HTR-8/SVneo (cell line): ENCODE measurements at places on chromosomes 12 and 14.

- no peak for DNase-seq
Observed at GRCh38 chr14:68632054-68632895, 160.6 kb downstream of the ZFP36L1 start.

DNA sequence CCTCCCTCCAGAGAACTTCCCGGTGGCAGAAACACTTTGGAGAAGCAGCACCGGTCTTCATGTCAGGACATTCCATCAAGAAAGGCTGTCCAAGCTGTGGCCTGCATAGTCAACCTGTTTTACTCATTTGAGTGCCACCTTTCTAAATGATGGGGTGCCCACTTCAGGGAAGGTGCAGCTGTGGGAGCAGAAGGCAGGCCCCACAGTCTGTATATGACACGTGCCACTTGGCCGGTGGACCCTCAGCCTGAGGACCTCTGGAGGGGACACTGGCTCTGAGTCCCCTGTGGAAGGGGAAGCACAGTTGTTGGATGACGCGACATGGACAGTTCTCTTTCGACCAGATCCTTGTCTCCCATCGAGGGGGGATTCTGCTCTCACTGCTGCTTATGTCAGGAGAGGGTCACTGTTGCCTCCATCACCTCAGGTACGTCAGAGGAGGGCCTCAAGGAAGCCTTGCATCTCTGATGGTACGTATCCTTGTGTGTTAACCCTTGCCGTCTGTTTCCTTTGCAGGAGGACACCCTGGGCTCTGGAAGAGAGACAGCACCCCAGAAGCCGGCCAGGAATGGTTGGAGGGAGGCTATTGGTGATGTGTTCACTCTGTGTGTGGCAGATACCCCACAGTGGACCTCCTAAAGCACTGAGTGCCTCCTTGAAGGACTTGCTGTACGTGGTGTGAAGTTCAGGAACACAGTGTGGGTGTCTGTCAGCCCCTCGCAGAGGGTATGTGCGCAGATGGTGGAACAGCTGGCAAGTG, 132.1 kb upstream of the RTL1 start:
- DNase-seq: no peak

DNA sequence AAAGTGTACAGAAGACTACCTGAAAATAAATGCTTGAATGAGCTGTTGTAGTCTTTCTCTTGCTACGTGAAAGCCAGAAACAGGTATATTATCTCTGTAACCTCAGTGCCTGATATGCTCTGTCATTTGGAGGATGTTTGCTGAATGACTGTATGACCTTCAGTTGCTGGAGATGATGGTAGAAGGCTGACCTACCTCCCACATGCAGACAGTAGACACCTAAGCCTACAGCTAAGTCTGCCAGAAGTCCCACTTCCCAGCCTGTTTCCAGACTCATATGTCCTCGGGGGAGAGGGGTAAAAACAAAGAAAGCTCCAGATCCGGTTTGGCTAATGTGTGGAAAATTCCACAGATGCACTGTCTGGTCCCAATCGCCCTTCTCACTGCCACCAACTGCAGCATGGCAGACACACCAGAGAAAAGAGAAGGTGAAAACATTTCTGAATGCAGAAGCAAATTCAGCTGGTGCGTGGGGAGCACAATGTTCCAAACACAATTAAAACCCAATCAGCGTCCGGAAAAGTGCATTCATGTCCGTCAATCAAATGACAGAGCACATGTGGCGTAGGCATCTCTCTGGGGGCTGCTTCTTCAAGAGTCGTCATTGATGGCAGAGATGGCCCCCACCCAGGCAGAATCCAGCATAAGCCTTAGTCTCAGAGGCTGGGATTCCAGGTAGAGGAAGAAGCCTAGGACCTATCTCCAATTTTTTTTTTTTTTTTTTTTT, 76.3 kb upstream of the TBX3 start:
- no peak for DNase-seq

DNA sequence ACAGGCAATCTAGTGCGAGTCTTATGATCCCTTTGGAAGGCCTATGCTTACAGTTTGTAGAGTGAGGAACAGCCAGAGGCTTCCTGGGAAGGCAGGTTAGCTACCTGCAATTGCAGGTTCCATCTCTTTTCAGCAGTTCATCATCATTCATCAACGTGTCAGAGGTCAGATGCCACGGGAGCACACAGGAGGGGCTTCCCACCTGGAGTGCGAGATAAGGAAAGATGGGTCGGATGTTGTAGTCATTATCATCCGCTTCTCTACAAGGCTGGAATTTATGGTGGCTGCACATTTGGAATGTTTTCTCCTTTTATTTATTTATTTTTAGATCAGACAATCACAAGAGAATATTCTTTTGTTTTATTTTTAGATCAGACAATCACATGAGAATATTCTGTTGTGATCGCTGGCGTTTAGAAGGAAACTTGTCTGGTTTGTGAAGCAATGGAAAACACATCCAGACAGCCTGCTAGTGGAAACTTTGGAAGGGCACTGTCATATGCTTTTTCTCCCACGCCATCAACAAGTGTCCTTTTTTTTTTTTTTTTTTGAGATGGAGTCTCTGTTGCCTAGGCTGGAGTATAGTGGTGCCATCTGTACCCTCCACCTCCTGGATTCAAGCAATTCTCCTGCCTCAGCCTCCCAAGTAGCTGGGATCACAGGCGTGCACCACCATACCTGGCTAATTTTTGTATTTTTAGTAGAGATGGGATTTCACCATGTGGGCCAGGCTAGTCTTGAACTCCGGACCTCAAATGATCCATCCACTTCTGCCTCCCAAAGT, 1.9 kb upstream of the BICD1 start:
- DNase-seq: no peak

GRCh38 chr12:103558879-103559278, 28.2 kb upstream of the STAB2 start:
- DNase-seq: no peak

DNA sequence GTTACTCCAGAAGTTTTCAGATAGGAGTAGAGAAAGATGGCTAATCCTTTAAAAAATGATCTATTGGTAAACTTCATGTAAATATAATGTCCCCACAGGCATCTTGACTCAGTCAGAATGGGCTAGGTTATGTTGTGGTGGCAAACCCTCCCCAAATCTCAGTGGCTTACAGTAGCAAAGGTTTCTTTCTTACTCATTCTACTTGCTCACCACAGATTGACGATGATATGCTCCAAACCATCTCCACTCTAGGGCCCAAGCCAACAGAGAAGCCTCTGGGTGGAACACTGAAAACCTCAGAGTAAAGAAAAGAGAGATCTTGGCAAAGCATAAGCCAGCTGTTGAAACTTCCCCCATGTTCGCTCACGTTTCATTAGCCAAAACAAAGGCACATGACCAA, 146.4 kb downstream of the EMP1 start:
- DNase-seq: no peak

DNA sequence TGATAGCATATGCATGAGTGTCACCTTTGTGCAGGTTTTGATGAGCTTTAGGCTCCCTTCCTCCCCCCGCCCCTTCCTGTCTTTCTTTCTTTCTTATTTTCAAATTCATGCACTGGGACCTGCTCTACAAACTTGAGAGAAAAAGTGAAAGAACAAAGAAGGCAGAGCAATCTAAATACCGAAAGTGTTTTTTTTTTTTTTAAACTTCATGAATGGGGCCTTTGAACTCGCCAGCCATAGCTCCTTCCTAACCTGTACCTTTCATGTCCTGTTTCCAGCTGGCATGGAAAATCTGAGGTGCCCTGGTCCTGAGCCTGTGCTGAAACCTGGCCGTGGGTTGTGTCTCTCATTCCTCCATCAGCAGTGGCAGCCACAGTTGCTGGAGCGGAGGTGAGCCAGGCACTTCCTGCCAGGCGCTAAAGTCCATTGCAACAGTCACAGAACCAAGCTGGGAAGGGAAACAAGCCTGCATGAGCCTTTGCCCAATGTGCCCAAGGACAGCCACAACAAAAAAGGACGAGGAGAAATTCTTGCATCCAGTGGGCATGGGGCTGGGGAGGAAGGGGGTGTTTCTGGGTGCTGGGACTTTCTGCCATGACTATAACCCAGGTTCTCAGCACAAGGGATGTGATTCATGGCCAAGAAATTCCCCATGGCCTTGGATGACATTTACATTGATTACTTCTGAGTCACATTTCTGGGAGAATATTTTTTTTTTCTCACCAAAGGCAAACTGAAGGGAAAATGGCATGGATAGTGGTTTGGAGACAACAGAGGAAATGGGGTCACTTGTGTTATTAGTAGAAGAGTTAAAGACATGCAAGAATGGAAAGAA, 102.7 kb downstream of the TMEM30B start:
- DNase-seq: peak; percentile 99

DNA sequence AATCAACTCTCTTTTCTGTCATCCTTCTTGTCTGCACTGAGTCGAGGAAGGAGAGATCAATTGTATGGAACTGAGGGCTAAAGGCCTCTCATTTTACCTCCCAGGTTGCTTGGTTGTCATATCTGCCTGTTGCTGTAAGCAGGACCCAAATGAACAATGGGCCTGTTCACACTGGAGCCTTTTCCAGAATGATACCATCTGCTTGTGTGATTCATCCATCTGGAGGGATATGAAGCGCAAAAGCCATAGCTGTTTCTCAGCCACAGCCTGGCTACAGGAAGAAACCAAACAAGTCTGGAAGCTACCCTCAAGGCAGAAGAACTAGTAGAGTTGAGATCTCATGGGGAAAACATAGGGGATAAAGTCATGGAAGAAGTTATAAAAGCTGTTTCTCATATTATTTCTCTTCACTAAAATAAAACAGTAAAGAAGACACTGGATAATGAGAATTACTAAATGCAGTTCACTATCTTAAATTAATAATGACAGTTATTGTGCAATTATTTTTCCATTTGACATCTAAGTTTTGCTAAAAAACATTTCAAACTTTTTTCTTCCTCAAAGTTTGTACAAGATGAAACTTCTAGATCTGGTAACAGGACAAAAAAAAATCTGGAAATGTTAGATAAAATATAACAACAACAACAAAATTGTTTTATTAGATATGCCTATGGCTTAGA, 106.3 kb downstream of the SPTSSA start:
- DNase-seq: no peak

DNA sequence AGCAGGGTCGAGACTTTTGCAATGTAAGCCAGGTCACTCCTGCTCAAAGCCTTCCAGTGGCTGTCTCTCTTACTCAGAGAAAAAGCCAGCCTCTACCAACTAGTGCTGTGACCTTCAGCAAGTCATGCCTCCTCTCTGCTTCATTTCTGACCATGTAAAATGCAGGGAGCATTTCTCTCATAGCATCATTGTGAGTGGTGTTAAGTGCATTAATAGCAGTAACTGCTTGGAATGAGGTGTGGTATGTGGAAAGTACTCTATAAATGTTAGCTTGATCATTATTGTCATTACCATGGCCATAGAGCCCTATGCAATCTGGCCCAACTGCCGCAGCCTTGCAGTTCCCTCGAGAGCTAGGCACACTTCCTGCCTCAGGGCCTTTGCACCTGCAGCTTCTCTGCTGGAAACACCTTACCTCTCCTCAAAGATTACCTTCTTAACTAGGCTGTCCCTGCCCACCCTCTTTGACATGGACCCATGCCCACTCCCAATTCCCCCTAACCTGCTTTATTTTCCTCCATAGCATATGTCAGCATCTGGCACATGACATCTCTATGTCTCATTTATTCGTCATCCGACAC, 10.9 kb downstream of the PLEKHD1 start:
- no peak for DNase-seq

GRCh38 chr14:58914279-58914855, 274.1 kb upstream of the DAAM1 start:
- no peak for DNase-seq

DNA sequence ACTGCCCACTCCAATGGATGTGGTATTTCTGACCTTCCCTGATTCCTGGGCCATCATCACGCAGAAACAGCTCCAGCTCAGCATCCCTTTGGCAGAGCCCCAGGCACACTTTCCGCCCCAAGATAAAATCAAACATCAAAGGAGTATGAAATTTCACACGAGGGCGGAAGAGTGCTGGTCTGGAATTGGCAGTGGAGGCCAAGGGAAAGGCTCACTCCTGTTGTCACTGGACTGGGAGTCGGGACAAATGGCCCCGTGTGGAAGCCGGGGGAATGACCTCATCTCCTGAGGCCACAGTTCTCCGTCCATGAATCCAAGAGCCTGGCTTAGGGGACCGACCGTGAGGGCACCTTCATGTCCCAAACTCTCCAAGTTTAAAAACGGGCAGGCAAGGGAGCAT, 40.9 kb downstream of the FZD10 start:
- no peak for DNase-seq

DNA sequence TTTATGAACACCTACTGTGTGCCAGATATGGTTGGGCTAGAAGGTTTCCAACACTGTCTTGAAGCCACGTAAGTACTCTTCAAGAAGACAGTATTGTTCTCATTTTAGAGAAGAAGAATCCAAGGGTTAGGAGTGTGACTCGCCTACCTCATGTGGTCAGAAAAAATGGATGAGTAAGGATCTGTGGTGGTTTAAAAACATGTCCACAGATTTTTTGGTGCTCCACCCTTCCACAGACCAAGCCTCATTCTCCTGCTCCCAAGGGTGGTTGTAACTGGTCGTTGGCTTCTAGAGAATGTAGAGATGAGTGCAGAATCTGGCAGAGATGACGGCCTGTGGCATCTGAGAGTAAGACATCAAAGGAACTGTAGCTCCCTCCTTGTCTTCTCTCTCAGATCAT, 30.3 kb upstream of the TTC7B start:
- no peak for DNase-seq

- DNase-seq: no peak
Observed at GRCh38 chr12:38823738-38824137, 81.7 kb downstream of the CPNE8 start.

DNA sequence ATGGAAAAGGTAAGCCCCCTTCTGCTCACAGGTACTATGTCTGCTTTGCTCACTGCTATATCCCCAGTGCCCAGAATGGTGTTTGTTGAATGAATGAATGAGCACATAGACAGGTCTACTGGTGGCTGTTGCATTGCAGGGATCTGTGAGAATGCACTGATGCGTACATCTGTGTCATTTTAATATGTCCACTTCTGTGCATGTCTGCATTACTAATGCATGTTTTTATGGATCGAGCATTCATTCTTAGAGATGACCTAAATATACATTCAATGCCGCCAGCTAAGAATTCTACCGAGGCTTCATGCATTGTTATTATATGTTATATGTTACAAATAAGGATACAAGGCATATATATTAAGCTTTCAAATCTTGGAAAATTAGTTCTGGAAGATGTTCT, 73.8 kb downstream of the SPRING1 start:
- DNase-seq: no peak

DNA sequence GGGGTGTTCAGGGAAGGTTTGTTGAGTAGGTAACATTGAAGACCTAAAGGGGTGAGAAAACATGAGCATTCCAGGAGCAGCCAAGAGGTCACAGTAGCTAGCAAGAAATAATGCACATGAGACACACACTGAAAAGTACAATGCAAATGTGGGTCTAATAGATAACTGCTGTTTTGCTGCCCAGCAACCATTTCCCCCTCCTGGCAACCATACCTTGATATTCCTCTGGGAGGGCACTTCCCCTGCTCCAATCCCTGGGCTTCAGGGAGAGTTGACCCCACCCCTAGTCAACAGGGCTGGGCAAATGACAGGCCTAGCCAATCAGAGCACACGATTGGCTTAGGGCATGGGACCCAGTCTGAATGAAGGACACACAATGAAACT, 8.5 kb upstream of the ACTN1 start:
- DNase-seq: peak; percentile 70

- no peak for DNase-seq
Observed at GRCh38 chr12:39144613-39145061, 239.2 kb upstream of the CPNE8 start.
